ENCODE measurements at places on chromosomes 4 and X.

DNA sequence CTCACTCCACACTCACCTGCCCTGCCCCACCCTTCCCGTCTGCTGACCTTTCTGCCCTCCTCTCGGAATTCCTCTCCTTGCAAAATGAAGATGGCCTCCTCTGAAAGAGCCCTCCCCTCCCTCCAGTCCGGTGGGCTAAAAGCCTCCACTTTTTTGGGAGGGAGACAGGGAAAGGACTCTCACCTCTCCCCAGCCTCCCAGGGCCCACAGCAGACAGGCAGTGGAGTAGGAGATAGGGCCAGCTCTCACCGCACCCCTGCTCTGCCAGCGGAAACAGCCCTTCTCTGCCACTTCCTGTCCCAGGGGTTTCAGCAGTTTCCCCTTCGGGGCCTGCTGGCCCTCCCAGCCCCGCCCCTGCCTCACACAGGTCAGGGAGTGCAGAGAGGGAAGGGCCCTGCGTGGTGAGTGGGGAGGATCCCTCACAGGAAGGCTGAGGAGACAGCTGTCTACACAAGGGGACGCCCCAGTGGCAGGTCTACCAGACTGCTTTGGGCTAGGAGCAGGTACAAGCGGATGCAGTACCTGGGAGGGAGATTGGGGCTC, 18.2 kb downstream of the ELF4 start:
- DNase-seq = no peak

DNA sequence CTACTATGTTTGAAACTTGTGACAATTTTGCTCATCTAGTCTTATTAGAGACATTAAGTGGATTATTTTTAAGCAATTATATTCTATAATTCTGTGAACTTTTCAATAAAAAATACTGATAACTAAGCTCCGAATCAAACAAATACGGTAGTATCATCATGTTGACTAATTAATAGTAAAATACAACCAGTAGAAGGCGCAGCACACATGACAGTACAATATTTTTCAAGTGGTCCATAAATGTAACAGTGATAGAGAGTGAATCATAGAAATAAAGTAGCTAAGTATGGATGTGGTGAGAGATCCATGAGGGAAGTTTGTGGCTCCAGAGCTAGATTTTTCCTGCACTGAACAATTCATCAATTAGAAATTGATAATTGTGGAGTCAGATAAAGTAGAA, 666.2 kb downstream of the KCTD8 start:
- no peak for DNase-seq

- DNase-seq = no peak
Observed at GRCh38 chr4:2337896-2338295, 76.0 kb upstream of the MXD4 start.

GRCh38 chr4:80173401-80173800, 23.9 kb upstream of the PRDM8 start:
- no peak for DNase-seq

GRCh38 chr4:67288964-67289363, 256.3 kb downstream of the CENPC start:
- no peak for DNase-seq

- no peak for DNase-seq
Observed at GRCh38 chr4:138199568-138200235, 42.4 kb downstream of the SLC7A11 start.

DNA sequence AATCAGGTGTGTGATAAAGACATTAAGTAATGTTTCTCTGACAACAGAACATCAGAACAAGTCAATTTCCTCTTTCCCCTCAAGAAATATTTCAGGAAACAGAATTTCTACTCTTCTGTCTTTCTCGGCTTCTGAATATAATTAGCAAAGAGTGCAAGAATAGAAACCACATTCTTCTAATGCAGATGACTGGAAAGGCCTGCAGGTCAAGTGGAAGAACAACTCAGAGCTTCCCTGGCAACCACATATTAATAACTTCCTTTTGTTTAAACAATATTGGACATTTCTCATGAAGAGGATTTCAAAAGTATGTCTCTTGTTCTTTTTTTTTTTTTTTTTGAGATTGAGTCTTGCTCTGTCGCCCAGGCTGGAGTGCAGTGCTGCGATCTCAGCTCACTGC, 225.5 kb downstream of the PARM1 start:
- no peak for DNase-seq

DNA sequence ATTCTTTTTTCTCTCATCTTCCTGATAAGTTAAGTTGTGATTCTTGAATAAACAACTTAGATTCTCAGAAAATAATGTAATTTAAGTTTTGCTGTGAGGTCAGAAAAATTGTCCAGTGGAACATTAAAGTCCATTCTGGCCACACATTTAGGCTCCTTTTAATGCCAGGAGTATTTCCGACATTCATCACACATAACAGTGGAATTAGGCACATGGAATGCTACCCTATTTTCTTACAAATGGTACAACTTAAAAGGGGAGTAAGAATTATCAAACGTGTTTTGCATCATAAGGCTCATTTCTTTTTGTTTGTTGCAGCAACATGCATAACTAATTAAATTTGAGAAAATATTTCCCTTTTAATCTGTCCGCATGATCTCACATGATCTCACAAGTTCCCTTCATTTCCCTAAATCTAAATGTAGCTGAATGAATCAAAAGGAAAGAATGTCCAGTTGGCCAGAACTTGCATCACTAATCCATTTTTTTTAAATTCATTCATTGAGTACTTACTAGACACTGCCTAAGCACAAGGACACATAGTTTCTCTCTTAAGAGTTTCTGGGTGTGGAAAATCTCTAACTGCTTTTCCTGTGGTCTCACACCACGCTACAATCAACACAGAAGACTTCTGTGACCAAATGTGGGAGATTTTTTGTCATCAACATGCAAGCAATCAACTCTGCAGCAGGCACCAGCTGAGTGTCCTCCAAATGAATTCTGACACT, 22.0 kb downstream of the SPARCL1 start:
- no peak for DNase-seq

GRCh38 chr4:189162888-189163287, 777.8 kb upstream of the FRG1 start:
- no peak for DNase-seq

- DNase-seq = no peak
Observed at GRCh38 chr4:59400334-59400733, 1799.8 kb upstream of the ADGRL3 start.

DNA sequence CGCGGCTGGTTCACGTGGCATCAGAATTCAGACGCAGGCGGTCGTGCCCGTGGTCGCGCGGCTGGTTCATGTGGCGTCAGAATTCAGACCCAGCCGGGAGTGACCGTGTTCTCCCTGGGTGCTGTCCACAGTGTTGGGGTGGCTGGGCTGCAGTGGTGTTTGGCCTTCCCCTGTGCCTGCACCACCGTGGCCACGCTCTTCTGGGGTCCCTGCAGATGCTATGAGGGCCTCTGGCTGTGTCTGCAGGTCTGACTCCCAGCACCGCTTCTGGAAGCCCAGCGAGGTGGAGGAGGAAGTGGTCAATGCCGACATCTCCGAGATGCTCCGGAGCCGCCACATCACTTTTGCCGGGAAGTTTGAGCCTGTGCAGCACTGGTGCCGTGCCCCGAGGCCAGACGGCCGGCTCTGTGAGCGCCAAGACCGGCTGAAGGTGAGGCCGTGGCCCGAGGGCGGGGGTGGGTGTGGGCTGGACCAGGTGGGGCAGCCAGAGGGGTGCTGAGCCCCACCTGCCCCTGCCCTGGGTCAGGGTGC, 26.4 kb downstream of the NKX1-1 start:
- DNase-seq = no peak

DNA sequence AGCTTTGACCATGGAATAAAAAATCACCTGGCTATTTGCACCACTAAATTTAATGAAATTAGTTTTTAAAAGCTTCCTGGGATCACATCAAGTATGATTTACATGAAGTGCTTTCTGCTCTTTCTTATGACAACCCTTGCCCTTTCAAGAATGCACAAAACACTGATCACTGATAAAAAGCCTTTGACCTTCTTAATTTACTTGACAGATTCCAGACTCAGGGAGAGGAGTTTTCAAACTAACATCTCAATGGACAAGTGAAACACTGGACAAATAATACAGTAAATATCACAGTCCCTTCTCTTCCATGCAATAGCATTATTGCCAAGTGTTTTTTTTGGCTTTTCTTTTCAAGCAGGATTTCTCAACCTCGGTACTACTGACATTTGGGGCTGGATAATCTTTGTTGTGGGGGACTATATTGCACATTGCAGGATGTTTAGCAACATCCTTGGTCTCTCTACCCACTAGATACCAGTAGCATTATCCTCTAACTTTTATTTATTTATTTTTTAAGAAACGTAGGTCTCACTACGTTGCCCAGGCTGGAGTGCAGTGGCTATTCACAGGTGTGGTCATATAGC, 86.3 kb downstream of the ZNF827 start:
- DNase-seq = no peak

DNA sequence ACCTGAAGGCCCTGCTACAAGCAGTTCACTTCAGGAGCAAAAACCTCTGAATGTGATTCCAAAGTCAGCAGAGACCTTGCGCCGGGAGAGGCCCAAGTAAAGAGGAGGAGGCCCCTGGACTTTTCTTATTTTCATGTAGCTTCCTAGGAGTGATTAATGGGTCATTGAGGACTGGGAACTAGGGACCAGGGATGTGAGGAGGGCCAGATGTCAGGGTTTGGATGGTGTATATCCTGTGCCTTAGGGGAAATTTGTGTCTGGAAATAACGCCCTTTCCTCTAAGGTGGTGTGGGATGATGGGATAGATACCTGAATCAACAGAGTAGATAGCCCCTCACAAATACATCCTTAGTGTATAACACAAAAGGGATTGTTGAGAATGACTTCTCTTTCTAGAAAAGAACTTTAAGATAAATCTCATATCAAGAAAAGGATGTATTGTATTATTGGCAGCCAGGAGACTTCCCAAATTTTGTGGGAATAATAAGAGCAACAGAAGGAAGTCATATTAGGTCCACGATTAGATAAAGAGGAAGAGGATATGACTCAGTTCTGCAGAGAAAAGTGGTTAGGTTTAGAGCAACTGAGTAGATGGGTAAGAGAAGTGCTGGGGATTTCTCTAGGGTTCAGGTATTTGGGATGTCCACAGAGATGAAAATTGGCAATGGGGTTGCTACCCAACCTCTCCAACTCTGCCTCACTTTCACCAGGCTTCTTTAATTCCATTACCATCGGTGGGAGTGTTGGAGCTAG, 1.1 kb downstream of the ITGB1BP2 start:
- no peak for DNase-seq

GRCh38 chr4:26457412-26457811, 32.9 kb downstream of the CCKAR start:
- DNase-seq = no peak

GRCh38 chr4:85474818-85475630, at the start of gene ARHGAP24:
Gene ARHGAP24, plus strand, starts transcription at chr4:85475150.
- peak; percentile 38 for DNase-seq

DNA sequence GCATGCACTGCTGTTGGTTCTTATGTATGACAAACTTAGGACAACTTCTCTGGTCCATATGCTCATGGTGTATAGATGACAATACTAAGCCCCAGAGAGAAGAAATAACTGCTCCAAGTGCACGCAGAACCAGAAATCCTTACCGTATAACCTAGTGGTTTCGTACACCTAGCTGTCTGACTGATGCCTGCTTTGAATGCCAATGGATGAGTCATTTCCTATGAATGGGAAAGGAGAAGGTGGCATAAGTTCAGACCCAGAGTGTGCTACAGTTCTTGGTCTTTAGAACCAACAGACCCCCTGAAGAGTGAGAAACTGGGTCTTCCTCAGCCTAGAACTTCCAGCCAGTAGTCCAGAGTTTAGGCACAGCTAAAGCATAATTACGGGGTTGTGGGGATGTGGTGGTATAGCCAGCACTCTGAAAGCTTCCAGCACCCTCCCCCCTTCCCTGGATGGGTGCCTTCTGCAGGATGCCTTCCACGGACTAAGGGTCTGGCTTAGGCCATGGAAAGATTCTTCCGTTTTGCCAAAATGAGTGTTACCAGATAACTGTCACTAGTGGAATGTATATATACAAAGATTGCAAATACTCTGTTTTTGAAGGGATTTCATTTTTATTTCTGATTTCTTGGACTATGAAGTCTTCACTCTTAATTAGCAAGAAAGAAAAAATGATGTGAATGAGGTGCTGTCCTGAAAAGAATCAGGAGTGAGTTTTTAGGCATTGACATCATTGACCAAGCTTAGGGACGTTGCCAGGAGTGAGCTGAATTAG, 84.6 kb upstream of the PACRGL start:
- DNase-seq = no peak

DNA sequence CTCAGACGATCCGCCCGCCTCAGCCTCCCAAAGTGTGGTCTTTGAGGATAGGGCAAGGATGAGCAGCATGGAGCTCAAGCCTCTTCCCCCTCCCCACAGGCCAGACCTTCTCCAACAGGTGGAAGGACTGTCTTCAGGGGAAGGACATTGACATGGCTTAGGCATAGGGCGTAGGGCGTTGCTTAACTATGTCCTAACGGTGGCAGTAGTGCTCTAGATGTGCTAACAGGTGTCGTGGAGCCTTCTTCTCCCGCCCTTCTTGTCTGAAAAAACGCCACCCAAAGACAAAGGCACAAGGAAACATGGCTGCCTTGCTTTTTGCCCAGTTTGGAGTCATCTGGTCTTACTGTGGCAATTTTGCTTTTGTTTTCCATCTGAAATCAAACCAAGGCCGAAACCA, 219.8 kb downstream of the OR13H1 start:
- DNase-seq = no peak

- no peak for DNase-seq
Observed at GRCh38 chrX:119015407-119016237, 41.2 kb downstream of the LONRF3 start.

DNA sequence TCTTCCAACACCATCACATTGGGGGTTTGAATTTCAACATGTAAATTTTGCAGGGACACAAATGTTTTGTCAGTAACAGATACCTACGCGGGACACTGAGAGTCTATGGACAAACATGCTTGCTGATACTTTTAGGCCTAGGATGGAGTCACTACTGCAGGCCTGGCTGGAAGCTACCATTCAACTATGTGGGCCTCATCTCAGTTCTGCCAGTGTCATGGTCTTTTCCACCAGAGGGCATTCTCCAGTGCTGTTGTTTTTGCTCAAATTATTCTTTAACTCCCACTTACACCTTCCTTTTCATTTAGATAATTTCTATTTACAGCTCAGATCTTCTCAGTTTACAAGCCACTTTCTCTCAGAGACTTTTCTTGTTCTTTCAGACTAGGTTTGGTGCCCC, 7.0 kb upstream of the ANK2 start:
- no peak for DNase-seq

DNA sequence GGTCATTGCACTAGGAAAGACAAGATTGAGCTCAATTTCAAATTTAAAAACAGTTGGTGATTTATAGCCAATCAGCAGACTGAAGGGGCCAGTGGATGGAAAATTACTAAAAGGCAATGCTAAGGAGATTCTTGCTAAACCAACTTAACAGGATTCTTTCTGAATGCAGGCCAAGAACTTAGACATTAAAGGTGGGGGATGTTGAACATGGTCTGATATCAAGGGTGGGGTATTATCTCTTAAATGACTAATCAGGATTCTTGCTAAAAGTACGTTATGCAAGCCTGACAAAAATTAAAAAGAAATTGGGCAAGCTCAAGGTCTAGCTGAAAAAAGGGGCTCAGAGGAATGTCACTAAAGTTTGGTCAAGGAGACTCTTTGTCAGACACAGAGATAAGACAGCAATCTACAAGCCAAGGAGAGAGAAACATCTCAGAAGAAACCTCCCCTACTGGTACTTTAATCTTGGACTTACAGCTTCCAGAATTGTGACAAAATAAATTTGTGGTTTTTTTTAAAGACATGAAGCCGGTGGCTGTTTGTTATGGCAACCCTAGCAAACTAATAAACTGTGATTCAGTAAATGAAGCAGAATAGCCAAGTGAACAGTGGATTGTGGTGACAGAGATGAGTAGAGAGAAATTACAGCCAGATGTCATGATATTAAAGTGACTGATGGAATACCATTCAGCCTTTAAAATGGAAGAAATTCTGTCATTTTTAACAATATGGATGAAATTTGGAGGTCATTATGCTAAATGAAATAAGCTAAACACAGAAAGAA, 120.3 kb upstream of the KLHL4 start:
- DNase-seq = no peak
